ENCODE measurements at places on chromosomes 4 and X. TPM values are rescaled to one million over a fixed set of nuclear protein-coding genes. Genes with fewer than 3 reads are reported as not detected.

Gene MXRA5
- 1.3 TPM for total RNA-seq

Gene TMEM271
- total RNA-seq = 0.32 TPM

Gene SLC6A8
- total RNA-seq = 123 TPM

Gene TMEM131L
- 36.1 TPM for total RNA-seq

Gene CLCN4
- total RNA-seq = 9.0 TPM

Gene LRRC66
- 0.34 TPM for total RNA-seq

GRCh38 chr4:47106561-47106960, 75.2 kb downstream of the GABRB1 start:
- no peak overlapping the region for H3K27ac ChIP-seq
- H3K4me3 ChIP-seq = no peak overlapping the region
- H3K27me3 ChIP-seq = peaks cover 18% of the 10 kb centered on the region
- H3K36me3 ChIP-seq = no peaks in the 10 kb centered on the region

- no peak for DNase-seq
- peaks cover 6% of the 10 kb centered on the region for H3K4me1 ChIP-seq
- H3K27ac ChIP-seq = no peak overlapping the region
- no peak overlapping the region for H3K4me3 ChIP-seq
- H3K36me3 ChIP-seq = no peaks in the 10 kb centered on the region
These were observed 78.7 kb downstream of the SUPT20HL2 start for GRCh38 chrX:24235084-24235710.
